ENCODE measurements at places on chromosomes 2 and 18. TPM values are rescaled to one million over a fixed set of nuclear protein-coding genes. Genes with fewer than 3 reads are reported as not detected.

Gene RFX8
- total RNA-seq: 0.49 TPM

Gene STEAP3
- under 0.01 TPM for total RNA-seq

Gene CLEC4F
- total RNA-seq: not detected

Gene RBM43
- 3.9 TPM for total RNA-seq

Gene CXCR1
- not detected for total RNA-seq

Gene ADD2
- total RNA-seq: 385 TPM

Gene TSHZ1
- 8.6 TPM for total RNA-seq

Gene AKAIN1
- 2.5 TPM for total RNA-seq

Gene PIAS2
- 37.9 TPM for total RNA-seq

Gene STARD6
- not detected for total RNA-seq

Gene VWC2L
- 3.2 TPM for total RNA-seq

Gene ACTG2
- 0.98 TPM for total RNA-seq

Gene EML6
- 3.4 TPM for total RNA-seq

Gene CFC1
- total RNA-seq: 0.49 TPM

Gene NRP2
- 22.6 TPM for total RNA-seq

Gene ELOA2
- not detected for total RNA-seq

Gene MBD1
- 40.3 TPM for total RNA-seq

Gene MC2R
- total RNA-seq: not detected

Gene EIF4E2
- 30.5 TPM for total RNA-seq

Gene GAREM1
- 38.1 TPM for total RNA-seq

Gene MAP2
- 767 TPM for total RNA-seq

Gene EVX2
- not detected for total RNA-seq

Gene DOK1
- total RNA-seq: 3.4 TPM

Gene KCNG2
- 0.25 TPM for total RNA-seq

Gene TMEM247
- not detected for total RNA-seq

Gene TSGA10
- total RNA-seq: 9.8 TPM

Gene DNER
- 75.7 TPM for total RNA-seq

Gene MTA3
- total RNA-seq: 26.3 TPM

Gene ANKAR
- total RNA-seq: 29.5 TPM

Gene VWA3B
- total RNA-seq: 0.98 TPM

Gene ATP6V1C2
- total RNA-seq: 0.25 TPM

Gene FASTKD1
- 64.2 TPM for total RNA-seq

Gene COL4A4
- total RNA-seq: 0.74 TPM

Gene ICOS
- total RNA-seq: under 0.01 TPM

Gene ITGA4
- 5.9 TPM for total RNA-seq

Gene AFG3L2
- 29.0 TPM for total RNA-seq

Gene GAL3ST2
- total RNA-seq: 0.74 TPM

Gene DHRS9
- 0.49 TPM for total RNA-seq

Gene FER1L5
- 0.25 TPM for total RNA-seq

Gene PLEKHM3
- 41.6 TPM for total RNA-seq

Gene GALNT13
- 22.1 TPM for total RNA-seq

Gene LINC00305
- not detected for total RNA-seq

Gene NTSR2
- 0.25 TPM for total RNA-seq
